ENCODE measurements at places on chromosomes 7 and 10.

GRCh38 chr7:73690646-73691045, 7.2 kb downstream of the BUD23 start:
- no peak for DNase-seq

DNA sequence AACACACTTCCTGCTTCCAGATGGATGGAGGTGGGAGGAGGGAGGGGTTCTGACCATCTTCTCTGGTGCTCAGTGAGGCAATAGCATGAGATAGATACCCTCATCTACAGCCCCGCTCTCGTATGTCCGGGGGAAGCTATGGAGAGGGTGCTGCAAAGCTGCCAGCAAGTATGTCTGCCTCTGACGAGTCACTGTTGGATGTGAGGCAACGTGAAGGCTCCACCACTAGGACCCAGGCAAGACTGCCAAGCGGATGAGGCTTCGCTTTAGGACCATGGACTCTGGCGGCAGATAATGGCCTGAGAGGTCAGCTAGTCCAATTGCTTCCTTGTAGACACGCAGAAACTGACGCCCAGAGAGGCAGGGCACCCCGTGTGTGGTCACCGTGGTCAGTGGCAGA, 601.6 kb downstream of the PTPRN2 start:
- DNase-seq = no peak

DNA sequence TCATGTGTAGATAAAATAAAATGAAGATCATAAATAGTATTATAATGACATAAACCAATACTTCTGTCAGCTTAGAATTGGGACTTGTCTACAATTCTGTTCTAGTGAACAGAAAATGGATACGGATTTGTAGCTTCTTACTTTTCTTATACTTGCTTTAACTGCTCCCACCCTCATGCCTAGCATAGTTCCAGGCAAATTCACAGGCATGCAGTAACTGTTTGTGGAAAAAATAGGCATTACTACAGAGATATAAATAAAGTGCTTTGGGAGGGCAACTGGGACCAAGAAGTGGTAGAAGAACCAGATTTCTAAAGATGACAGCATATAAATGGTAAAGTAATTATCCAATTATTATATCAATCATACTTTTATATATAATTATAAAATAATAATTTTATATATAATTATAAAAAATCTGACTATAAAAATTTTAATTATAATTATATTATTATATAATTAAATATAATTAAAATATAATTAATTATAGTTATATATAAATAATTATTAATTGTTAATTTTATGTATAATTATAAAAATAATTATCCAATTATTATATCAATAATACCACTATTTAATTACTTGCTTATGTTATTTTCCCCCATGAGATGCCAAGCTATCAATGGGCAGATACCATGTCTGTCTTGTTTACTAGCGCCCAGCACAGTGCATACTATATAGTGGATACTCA, 144.1 kb downstream of the NOC3L start:
- no peak for DNase-seq

GRCh38 chr7:146117576-146117975, 975 bp downstream of the CNTNAP2 start:
- DNase-seq = no peak

- no peak for DNase-seq
These were observed 31.7 kb upstream of the SYPL1 start for GRCh38 chr7:106143711-106144337.

- DNase-seq = no peak
These were observed 56.6 kb downstream of the CSGALNACT2 start for GRCh38 chr10:43194859-43195258.
